ENCODE measurements at places on chromosomes 4 and X.

GRCh38 chr4:6111354-6111960, 88.9 kb downstream of the JAKMIP1 start:
- DNase-seq = no peak

GRCh38 chrX:28946846-28947245, 359.6 kb downstream of the IL1RAPL1 start:
- DNase-seq = peak; percentile 13

DNA sequence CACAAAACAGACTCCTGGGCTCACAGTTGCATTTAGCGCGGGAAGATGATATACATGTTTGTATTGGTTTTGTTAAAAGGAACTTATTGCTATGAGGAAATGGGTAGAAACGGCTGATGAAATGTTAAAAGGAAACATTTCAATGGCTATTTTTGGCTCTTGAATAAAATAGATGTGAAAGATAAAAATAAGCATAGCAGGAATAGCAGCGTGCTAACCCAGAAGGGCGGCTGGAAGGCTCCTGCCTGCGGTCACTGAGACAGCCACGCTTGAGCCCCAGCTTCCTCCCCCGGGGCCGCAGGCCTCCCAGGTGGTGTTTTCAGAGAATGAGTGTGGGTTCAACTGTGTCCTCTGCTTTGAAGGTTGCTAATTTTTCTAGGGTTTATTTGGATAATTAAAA, 35.0 kb upstream of the CLCN4 start:
- no peak for DNase-seq

DNA sequence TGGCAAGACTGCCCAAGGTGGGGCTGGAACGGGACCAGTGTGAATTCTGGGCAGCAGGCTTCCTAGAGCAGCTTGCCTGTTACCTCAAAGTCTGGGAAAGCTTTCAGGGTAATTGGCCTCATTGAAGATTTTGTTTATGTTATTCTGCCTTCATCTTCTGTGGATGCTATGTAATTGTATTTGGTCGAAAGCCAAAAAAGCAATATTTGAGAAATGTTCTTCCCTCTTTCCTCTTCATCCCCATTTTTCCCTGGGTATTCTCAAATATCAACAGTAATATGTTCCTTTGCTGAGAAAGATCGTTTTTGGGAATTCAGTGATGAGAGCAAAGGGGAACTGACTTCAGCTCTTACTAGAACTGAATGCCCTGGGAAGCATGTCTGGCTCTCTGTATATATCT, 12.9 kb downstream of the TMEM131L start:
- no peak for DNase-seq

DNA sequence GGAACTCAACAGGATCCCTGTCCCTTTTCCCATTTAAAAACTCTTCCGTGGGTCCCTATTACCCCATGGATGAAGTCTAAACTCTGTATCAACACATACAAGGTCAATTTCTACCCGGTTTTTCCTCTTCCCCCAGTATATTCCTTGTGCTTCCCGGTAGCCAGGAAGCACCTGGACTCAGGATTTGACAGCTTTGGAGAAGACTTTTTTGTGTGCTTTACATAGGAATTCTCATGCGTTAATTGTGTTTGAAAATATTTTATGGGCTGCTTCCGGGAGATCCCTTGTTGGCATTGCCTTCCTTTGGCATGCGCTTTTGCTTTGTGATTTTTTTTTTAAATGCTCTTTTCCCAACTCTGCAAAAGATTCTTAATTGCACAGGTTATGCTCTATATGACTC, 7.2 kb downstream of the SMS start:
- DNase-seq = no peak

- no peak for DNase-seq
Measured at GRCh38 chrX:35023683-35024082, 81.1 kb downstream of the FAM47B start.

DNA sequence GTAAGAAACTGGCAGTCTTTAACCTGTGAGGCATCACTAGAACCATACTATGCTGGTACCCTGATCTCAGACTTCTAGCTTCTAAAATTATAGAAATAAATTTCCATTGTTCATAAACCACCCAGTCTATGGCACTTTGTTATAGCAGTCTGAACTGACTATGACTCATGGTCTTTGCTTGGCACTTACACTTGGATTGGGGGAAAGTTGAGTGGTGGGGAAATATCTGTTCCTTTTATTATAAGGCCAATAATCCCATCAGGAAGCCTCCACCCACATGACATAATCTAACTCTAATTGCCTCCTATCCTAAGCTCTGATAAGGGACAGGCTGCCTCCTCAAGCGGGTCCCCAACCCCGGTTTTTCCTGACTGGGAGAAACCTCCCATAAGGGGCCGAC, 61.4 kb upstream of the PACRGL start:
- no peak for DNase-seq

DNA sequence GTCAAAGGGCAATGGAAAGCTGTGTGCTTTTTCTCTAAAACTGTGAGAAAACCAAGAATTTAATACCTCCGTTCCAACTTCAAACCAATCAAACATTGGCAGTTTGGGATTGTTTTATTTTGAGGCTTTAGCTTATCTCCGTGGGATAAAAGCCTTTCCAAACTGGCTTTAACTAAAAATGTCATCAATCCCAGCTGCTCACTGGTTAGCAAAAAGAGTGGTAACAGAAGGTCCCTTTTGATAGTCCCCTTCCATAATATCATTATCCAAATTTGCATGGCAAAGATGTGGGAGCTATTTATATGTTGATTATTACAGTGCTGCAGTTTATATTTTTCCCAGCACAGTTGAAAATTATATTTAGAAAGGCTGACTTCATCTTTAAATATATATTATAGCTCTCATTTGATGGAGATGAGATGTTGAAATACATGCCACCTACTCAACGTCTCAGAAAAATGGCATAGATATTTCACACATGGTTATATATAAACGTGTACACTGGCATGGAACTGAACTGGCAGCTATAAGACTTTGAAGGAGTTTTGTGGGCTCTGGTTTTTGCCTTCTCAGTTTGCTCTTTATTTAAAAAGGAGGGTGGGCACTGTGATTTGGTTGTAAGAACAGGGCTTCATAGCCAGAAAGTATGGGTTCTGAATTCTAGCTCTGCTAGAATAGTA, 707.1 kb upstream of the SLIT2 start:
- no peak for DNase-seq

DNA sequence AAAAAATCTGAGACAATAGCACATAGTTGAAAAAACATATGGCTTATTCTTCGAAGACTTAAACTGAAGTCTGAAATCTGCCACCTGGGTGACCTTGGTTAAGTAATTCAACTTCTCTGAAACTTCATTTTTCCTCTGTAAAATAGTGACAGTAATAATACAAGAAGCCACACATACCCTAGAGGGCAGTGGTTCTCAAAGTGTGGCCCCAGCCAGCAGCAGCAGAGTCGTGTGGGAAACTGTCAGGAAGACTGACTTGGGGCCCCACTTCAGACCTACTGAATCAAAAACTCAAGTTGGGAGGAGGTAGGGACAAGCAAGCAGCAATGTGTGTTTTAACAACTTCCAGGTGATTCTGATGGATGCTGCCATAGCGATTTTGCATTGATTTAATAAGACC, 249.9 kb downstream of the HNRNPD start:
- DNase-seq = no peak

DNA sequence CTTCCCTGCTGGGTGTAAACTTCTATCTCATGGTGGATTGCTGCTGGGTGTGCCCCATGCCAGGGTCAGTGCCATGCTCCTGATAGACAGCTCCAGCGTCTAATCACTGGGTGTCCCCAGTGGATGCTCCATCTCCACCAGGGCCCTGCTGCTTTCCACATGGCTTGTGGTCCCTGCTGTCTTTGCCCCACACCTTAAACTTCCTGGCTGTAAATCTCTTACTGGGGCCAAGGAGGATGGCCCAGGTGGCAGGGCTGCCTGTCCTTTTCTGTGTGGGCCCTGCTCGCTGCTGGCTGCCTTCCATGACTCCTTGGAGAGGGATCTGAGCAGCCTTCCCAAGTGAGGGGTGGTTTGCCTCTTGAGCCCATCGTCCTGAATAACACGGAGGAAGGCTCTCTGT, 51.8 kb downstream of the RGS12 start:
- no peak for DNase-seq

DNA sequence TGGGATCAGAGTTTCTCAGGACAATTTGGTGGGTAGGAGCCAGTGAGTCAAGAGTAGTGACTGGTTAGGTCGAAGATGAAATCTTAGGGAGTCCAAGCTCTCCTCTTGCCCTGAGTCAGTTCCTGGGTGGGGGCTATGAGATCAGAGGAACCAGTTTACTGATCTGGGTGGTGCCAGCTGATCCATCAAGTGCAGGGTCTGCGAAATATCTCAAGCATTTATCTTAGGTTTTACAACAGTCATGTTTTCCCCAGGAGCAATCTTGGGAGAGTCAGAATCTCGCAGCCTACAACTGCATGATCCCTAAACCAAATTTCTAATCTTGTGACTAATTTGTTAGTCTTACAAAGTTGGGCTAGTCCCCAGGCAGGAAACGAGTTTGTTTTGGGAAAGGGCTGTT, 1833.2 kb upstream of the PCDH7 start:
- no peak for DNase-seq

DNA sequence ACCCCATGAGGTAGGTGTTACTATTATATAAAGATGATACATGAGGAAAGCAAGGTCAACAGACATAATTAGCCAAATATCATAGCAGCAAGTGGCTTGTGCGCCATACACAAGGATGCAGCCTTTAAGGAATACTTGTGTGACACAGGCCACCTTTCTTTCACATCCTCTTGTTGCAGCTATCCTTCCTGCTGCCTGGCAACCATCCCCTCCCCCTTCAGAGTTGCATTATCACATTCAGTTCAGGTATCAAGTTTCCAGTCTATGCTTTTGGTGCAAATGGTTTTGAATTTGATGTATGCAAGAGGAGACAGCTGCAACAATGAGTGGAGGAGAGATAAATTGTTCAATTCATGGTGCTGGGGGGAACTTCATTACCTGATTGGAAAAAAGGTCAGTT, 6.4 kb downstream of the ZCCHC18 start:
- peak; percentile 11 for DNase-seq

GRCh38 chr4:70473679-70474078, 1.7 kb downstream of the MUC7 start:
- peak; percentile 43 for DNase-seq

GRCh38 chrX:23803931-23804381, 21.0 kb downstream of the SAT1 start:
- DNase-seq = peak; percentile 80

DNA sequence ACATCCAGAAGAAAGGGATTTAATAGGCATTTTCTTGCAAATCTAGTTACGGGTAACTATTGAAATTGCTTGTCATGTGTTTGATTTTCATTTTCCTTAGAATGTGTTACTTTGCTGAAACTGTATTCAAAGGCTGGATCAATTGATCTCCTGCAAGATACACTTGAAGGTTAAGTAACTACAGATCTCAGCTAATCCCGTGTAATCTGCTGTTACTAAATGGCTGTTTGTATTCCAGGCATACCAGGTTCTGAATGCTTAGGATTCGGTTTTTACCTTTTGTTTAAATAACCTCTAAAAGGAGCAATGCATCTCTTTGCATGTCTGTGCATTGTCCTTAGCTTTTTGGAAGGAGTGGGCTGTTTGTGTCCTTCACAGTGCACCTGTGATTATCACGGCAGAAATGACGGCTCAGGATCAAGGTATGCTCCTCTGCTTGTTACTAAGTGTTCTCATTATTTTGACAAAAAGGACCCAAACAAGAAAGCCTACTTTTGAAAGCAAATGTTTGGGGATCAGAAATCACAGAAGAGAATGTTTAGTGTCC, at the start of gene LRIT3:
TSS of gene LRIT3 (plus strand) at position 212 of the 547 bp plus-strand sequence. CDS start at position 307, 95 bp downstream.
- DNase-seq = no peak

DNA sequence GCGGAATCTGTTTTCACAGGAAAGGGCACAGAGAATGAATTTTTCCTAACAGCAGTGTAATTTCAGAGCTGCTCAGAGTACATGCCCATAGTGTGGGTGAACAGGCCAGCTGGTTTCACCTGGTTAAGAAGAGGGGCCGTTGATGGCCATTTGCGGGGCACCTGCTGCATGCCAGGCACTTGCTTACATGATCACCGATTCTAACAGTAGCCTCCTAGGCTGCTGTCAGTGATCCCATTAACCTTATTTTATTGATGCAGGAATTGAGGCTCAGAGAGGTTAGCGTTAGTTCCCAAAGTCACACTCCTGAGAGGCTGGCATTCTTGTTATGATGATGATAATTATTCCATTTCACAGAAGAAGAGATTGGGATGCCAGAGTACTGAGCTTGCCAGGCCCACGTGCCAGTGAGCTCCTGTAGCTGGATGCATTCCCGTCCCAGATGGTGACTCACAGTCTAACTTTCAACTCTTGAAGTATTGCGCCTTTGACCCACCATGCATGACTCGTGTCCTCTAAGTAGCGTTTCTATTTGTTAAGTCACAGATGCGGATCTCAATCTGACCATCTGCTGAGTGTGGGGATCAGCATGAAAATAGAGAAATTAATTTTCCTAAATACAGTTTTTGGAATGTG, 76.5 kb downstream of the PSAPL1 start:
- DNase-seq = peak; percentile 87

GRCh38 chr4:2800691-2801596, 8.1 kb downstream of the SH3BP2 start:
- no peak for DNase-seq

DNA sequence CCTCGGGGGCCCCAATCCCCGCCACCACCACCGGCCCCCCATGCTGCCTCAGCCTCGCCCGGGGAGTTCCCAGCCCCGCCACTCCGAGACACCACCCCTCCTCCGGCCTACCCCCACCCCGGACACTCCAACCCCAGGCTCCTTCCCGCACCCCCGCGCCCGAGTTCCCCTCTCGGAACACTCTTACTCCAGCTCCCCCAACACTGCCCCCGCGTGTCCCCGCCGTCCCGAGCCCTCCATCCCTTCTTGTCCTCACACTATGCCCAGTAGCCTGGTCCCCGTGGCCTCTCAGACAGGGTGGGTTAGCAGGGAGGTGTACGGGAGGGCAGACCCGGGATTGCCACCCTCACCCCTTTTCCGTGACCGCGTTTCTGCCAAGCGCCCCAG, 276.1 kb downstream of the BCOR start:
- no peak for DNase-seq

DNA sequence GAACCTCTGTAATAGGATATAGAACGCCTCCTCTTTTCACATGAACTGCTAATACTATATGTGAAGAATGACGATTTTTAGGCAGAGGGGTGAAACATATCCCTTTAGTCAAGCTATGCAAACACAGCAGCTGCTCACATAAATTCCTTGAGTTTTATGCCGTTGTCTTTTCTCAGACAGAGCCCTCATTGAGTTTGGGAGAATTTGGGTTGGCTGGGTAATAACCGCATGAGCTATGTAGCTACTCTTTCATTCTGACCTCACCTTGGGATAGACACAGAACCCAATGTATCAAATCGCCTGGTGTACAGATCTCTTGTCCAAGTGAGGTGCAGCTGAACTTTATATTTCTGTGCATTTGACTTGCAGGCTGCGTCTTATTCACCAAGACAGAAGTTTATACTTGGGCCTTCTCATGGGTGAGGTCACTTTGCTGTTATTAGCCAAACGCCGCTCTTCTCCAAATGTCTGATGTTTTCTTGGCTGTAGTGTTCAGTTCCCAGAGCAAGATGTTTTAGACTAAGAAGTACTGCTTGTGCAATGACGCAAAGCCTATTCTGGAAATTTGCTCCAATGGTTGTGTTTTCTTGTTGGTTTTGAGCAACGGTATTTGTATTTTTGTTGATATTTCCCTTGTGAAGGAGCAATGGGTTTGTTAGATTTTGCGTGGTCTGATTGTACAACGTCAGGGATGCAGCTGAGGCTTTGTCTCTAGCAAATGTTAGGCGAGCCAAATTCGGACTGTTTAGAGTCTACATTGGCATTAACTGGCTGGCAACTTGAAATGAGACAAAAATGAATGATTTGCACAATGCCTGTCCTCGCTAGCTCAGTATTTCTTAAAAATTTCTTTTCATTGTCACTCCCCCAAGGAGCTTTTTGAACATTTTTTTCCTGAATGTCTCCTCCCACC, 11.2 kb upstream of the SPARCL1 start:
- DNase-seq = no peak

Measured in iris pigment epithelial cell (primary cell).